ENCODE measurements at places on chromosomes 4 and X.

DNA sequence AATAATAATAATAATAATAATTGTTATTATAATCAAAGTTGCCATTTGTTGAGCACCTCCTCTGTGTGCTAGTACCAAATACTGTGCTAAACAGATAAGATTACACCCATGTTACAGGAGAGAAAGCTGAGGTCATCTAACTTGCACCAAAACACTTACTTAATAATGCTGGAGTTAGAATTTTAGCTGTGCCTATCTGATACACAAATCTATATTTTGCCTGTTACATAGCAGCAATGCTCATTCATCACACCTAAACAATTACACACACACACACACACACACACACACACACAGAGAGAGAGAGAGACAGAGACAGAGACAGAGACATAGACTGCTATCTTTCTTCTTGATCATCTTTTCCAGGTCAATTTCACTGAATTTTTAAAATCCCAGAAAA is 170.9 kb upstream of the KLF3 start:
- DNase-seq, result no peak

- no peak for DNase-seq
Measured at GRCh38 chr4:185019456-185020292, 1.4 kb downstream of the HELT start.

GRCh38 chr4:42359711-42360110 is 37.6 kb upstream of the SHISA3 start:
- no peak for DNase-seq

DNA sequence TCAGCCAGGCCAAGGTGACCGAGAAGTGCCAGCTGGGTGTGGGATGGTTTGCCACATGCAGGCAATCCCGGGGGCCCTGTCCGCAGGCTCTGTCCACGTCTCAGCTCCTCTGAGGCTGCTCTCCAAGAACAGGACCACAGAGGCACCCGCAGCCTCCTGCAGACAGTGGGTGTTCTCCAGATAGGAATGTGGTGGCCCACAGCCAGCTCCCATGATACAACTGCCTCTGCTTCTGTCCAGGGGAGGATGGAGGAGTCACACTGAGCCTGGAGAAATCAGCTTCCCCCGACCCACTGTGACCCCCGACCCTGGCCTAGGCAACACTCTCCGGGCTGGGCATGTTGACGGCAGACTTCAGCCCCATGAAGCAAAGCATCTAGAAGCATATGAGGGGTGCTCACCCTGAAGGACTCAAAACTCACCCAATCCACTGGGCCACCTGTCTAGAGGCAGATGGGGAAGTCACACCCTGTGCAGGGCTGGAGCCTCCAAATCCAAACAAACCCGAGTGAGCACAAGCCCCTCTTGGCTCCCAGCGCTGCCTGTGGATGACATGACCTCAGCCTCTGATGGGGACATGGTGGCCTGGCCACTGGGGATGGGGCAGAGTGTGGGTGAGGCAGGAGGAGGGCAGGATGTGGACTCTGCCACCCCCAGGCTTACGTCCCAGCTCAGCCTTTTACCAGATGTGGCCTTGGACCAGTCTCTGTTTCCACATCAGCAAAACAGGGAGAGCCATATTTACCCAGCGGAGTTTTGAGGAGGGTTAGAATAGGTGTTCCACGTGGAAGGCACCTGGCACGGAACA is 102.3 kb downstream of the PSAPL1 start:
- no peak for DNase-seq

DNA sequence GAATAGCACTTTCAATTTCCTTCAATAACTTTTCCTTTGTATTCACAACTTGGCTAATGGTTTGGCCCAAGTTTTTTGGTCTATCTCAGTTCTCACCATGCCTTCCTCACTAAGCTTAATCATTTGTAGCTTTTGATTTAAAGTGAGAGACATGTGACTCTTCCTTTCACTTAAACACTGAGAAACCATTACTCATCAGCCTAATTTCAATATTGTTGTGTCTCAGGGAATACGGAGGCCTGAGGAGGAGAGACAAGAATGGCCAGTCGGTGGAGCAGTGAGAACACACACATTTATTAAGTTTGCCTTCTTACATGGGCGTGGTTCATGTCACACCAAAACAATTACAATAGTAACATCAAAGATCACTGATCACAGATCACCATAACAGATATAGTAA is 56.7 kb downstream of the TSPAN5 start:
- DNase-seq, result no peak

DNA sequence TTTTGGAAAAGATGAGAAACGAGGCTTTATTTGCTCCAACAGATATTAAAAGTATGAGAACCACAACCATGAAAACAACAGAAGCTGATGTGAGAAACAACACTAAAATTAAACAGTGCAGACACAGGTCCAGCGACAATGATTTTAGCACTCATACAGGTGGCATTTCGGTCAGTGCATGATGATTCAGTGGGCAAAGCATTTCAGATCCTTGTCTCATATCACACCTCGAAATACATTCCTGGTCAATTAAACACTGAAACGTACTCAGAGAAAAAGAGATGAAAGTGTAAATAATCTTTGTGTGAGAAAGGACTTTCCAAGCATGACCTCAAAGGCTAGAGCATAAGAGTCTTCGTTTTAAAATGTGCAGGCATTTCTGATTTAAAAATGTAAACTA is 85.2 kb downstream of the ACOX3 start:
- DNase-seq, result no peak

DNA sequence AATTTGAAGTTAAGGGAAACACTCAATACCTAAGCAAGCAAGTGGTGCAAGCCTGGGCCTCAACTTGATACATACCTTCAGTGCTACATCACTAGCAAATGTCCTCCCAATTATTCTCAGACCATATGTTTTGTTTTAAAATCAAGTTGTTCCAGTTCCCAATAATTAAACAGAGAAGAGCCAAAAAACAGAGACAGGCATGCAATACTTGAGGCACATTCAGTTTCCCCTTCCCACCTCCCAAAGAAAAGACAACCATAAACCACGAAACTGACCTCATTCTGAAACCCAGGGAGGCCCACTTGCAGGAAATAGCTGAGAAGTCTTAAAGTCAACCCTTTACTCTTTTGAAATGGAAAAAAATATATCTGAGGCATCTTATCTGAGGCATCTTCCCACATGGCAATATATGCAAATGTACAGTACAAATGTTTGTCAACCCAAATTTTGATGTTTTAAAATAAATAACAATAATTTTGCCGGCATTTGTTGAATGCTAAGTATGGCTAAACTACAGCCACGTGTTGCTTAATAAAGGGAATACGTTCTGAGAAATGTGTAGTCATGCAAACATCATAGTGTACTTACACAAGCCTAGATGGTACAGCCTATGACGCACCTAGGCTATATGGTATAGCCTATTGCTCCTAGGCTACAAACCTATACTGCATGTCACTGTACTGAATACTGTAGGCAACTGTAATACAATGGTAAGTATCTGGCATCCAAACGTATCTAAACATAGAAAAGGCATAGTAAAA is 147.5 kb downstream of the TSPAN5 start:
- no peak for DNase-seq

DNA sequence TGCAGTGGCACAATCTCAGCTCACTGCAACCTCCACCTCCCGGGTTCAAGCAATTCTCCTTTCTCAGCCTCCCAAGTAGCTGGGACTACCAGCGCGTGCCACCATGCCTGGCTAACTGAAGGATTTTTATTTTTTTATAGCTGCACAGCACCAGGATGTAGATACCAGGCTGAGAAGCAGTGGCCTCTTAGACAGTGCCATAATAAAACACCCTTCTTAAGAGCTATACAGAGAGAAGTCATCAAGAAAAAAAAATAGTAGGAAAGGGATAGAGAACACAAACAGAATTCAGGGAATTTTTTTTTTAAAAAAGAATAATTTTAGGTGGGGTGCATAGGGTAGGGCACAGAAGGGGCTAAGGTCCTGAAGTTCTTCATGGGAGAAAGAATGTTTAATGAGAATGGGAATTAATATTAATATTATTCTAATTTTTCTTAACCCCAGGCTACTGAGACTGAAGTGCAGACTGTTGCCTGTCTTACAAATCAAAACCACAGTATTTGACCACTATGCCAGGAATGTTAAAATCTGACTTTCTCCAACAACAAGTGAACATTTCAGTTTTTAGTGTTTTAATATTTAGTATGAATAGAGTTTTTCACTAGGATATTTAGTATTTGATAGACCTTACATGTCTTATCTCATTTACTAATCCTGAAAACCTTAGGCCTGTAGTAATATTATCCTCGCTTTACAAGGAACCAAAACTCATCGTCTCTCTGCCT is 146.7 kb downstream of the KCNIP4 start:
- no peak for DNase-seq

DNA sequence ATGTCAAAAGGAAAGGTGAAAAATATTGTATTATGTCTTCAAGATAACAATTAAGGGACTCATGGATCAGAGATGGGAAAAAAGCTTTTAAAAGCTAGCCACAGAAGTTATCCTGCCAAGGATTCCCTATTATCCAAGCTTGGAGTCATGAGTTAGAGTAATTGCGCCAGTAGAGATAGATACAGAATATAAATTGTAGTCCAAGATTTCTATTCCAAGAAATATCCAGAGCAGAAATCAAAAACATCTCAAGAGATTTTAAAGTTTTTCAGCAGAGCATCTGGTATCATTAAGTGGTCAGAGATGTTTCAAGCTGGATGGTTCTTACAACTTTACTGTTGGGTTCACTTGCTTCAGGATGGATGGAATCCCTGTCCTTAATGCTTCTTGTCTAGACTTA is 186.7 kb downstream of the PCDH18 start:
- no peak for DNase-seq

DNA sequence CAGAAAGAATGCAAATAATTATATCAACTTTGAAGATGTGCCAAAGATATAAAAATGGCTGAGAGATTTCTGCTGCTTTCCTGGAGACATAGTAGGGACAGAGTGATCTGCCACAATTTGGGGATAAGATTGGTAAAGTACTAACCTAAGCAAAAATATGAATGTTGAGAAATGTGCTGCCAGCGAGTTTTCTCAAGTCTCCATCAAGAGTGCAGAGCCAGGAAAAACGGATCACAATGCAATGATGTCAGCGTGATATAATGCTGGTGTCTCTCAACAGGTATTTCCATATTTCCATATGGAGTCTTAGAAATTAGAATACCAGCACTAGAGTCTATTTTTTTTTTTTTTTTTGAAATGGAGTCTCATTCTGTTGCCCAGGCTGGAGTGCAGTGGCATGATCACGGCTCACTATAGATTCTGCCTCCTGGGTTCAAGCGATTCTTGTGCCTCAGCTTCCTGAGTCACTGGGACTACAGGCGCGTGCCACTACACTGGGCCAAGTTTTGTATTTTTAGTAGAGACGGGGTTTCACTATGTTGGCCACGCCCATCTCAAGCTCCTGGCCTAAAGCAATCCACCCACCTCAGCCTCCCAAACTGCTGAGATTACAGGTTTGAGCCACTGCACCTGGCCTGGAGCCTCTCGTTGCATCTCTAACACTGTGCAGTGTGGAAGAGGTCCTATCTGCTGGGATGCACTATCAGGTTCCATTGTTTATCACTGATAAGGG is 893.5 kb downstream of the TRIML1 start:
- DNase-seq, result no peak

DNA sequence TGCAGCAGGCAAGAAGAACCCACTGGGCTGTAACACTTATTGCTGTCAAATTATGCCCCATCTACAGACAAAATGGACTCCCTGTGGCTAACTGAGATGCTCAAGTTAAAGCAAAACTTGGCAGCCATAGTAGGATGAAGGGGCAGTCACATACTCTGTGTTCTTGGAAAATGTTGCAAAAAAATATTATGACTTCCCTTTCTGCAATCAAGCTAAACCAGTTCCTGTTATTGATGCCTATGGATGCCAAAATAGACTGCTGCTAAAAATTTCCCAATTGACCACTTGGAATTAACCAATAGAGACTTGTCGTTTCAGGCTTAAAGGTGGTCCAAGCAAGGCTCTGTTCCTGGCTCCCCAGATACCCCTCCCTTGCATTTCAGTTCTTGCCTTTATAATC is 49.5 kb downstream of the IQCM start:
- no peak for DNase-seq
